Activated CD8-positive, alpha-beta memory T cell treated with anti-CD3 and anti-CD28 coated beads for 1 hour (primary cell): ENCODE measurements at places on chromosomes 4 and X.

DNA sequence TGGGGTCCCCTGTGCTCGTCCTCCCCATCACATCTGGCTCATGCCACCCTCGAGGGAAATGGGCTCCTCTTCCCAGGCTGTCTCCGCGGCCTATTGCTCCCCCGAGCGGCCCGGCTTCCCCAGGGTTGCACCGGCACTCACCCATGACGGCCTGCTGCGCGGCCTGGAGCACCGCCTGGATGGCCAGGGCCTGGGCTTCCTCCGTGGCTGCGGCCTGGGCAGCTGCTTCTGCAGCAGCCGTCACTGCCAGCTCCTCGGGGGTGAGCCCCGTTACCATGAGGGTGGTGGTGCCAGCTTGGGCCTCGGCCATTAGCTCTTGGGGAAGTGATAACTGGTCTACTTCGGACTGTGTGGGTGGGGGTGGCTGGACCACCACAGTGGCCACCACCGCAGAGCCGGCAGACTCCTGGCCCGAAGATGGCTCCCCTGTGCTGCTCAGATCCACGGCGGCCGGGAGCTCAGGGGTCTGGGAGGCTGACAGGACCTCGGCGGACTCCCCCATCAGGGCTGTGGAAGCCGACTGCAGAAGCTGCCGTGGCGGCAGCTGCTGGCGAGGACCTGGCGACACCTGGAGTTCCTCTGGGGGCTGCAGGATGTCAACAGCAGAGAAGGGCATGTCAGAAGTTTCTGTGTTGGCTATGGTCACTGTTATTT lies 8.1 kb upstream of the RENBP start:
- no peak for DNase-seq

- DNase-seq: no peak
Measured at GRCh38 chrX:126165401-126165720, 728 bp downstream of the DCAF12L2 start.

DNA sequence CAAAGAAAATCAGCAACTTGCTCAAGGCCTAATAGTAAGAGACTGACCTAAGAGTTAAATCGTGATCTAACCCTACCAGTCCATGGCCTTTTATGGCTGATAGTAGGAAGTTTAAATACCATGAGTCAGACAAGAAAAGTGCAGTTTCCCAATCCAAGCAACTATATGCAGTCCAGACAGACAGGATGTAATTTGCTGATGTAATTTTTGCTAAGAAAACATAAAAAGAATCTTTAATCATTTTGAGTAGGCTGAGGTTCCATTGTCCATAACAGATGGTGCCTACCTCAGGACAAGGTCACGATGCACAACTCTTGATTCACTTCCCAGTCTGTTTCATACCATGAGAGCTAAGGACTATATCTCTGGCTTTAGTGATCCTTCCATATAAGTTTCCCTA lies 317.5 kb upstream of the GRIA3 start:
- no peak for DNase-seq

- no peak for DNase-seq
Measured at GRCh38 chrX:39836802-39837420, 260.8 kb downstream of the BCOR start.

GRCh38 chrX:2712428-2712827 lies 21.3 kb downstream of the CD99 start:
- DNase-seq: no peak

DNA sequence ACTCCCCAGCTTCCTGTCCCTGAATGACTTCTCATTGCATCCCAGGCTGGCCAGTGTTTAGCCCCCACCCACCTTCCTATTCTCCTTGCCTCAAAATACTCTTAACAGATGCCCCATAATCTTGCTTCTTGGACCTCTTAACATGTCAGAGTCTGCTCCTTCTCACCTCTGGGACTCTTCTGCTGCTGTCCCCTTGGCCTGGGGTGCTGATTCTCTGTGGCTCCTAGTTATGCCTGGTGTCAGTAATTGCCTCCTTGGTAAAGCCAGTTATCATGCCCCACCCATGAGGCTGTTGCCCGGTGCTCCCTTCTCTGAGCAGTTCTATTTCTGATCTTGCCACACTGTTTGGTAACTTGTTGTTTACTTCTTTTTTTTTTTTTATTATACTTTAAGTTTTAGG lies 256.8 kb downstream of the STIM2 start:
- DNase-seq: no peak
